T-helper 9 cell (primary cell): ENCODE measurements at places on chromosomes 5 and 9.

DNA sequence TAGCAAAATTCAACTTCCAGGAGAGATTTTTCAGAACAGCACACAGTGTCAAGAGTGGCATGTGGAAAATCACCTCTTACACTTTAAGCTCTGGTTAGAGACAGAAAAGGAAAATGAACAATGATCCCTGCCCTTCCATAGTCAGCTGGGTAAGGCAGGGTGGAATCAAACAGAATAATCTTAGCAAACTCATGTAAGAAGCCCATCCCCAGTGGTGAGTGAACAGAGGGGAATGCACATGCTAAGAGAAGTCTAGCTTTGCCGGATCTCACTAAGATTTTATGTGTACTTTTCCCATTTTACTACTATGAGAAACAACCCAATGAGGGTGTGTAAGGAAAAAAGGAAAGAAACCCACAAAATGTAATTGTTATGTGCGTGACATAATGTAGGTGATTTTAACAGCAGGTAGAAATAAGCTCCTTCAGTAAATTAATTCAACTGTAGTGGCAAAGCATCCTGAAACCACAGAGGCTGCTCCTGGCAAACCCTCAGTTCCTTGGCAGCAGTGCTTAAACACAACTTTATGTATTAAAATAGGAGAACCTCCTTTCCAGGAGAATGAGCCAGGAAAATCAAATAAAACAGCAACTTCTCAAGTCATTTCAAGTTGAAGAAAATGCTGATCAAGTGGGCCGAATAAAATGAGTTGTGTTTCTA, 366.0 kb upstream of the TRPC7 start:
- no peak for DNase-seq

DNA sequence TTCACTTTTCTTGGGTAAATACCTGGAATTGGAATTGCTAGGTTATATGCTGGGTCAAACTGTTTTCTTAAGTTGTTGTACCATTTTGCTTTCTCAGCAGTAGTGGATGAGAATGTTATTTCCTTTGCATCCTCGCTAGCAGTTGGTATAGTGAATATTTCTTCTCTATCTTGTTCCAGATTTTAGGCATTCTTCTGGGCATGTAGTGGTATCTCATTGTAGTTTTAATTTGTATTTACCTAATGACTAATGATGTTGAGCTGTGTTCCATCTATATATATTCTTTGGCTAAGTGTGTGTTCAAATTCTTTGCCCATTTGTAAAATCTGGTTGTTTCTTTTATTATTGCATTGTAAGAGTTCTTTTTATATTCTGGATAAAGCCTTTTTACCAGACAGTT, 333.3 kb downstream of the MAT2B start:
- DNase-seq = no peak

DNA sequence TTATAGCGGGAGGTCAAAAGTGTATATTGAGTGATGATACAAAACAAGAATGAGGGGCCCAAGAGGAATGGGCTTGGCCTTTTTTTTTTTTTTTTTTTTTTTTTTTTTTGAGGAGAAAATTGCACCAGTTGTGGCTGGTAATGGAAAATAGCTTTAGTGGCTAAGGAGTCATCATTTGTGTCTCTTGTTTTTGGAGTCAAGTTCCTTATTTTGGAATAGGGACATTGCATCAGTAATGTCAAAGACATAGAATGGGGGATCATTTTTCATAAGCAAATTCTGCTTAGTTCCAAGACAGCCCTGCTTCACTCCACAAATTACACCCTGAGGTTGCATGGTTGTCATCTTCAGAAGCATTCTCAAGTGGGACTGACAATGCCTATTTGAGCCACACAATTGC, 137.4 kb downstream of the STK32A start:
- DNase-seq = no peak

DNA sequence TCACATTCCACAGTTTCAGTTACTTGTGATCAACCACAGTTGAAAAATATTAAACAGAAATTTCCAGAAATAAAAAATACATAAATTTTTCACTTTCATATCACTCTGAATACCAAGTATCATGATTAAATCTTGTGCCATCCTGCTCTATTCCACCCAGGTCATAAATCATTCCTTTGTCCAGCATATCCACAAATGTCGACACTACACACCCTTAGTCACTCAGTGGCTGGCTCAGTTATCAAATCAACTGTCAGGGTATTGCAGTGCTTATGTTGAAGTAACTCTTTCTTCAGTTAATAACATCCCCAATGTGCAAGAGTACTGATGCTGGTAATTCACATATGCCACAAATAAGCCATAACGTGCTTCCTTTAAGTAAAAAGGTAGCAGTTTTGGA, 115.7 kb downstream of the FBXL17 start:
- no peak for DNase-seq
